ENCODE measurements at places on chromosomes 7 and 10.

DNA sequence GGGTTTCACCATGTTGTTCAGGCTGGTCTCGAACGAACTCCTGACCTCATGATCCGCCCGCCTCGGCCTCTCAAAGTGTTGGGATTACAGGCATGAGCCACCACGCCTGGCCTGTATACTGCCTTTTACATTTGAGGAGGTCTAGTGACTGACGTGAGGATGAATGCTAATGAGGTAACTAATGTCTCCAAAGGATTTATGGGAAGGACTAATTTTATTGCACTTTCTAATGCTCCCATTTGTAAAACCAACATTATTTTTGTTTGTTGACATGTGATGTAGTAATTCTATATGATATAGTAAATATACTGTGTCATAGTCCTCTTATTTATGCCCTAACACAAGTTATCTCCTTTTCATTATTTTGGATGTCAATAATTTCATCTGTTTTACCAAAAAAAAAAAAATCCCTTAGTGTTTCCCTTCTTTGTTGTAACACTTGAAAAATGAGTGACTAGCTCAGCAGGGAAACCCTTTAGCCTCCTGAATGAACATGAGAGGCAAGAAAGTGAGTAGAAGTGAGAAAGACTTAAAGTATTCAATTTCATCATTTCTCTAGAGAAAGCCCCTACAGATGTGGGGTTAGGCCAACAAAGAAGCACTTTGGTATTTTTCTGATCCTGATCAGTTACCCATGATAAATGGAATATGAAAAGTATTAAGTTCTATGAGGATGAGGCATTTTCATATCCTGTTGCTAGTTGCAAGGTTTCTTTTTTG, 596.9 kb upstream of the PCDH15 start:
- no peak for DNase-seq

DNA sequence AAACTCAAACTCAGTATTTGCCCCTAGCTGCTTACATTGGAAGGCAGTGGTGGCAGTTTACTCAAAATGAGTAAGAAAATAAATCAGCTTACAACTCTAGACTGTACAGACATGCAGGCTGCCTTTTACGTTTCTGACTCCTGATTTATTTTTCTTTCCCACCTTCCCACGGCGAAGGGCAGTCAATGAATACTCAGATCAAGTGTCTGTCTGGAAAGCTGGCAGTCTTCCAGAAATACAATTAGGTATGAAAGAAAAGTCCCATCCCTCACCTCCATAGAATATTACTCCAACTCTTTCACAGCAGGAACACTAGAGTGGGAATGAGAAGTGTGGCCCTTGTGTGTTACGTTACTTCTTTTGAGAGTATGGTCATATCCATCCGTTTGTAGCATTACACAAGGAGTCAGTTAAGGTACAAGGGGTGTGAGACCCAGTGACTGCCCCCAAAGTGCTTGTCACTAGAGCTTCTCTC, 1.3 kb upstream of the PAPSS2 start:
- DNase-seq: peak; percentile 37

GRCh38 chr10:73907841-73908517, 3.0 kb upstream of the PLAU start:
- peak; percentile 61 for DNase-seq

DNA sequence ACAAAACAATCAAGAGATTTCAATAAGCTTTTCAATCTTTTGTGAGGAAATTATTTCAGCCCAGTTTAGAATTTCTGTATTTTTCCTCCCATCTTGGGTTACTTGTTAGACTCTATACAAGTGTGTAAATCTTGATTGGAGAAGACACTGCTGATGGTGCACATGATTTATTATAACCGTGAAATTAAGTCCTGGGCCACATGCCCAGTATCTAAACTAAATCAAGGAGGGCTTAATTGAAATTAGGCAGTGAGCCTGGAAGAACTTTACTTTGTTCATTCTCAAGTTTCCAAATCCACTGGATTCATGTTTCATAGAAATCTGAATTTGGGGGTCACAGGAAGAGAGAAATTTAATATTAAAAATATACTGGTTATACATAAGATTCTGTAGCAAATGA, 44.5 kb downstream of the CSTF2T start:
- DNase-seq: no peak

DNA sequence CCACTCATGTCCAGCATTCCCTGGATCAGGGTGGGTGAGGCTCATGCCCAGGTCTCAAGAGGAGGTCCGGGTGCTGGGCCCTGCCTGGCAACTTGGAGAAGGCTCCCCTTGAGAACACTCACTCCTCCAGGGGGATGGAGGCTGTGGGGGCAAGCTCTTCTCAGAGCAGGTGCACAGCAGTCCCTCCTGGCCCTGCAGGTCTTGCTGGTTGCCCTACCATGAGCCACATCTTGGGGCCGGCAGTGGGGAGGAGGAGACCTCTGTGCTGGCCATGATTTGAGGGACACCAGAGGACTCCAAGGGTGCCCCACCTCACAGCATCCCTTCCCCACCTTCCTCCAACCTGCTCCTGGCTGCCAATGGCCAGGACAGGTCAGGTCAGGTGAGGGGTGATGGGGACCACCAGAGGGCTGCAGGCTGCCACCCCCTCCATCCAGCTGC, 87.4 kb upstream of the RET start:
- DNase-seq: no peak

DNA sequence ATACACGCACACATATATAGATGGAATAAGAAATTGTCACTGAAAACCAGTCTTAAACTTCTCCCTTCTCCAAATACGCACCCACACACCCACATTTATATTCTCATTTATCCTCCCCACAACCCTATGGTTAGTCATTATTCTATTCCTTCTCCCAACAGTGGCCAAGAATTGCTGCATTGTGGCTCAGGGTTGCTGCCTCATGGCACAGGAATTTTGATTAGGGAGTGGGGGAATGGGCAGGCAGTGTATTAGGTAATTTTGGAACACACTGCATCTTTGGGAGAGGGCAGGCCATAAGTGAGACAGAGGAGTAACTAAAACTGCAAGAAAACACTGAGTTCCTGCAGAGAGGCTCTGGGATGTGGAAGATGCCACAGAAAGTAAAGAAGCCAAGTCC, 35.7 kb downstream of the NAPEPLD start:
- DNase-seq: peak; percentile 93

GRCh38 chr7:81869670-81870069, 99.8 kb upstream of the HGF start:
- no peak for DNase-seq

- DNase-seq: no peak
These were observed 128.8 kb downstream of the GATA3 start for GRCh38 chr10:8183241-8183704.

DNA sequence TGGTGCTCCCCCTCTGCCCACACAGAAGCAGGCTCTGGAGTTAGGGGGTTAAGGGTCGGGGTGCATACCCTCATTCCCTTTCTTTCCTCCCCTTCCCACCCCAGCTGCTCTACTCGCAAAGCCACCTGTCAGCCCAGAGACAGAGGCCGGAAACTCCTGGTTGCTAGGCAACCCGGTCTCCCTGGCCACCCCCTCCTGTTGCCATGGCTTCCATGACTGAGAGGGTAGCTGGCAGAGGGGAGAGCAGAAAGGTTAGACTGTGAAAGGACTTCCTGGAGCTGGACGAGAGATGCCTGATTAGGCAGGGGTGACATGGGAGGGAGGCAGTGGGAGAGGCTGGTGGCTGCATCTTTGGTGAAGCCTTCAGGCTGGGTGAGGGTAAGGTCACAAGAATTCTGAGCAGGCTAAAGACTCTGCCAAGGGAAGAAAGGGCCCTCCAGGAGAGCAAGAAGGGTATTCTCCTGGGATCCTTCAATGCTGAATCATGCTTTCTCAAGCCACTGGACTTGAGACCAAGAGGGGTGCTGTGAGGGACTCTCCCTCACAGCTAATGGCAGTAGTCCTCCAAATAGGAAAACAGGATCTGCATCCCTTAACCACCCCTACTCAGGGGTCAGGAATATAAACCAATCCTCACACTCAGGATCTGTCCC, 5.4 kb downstream of the PSD start:
- no peak for DNase-seq

DNA sequence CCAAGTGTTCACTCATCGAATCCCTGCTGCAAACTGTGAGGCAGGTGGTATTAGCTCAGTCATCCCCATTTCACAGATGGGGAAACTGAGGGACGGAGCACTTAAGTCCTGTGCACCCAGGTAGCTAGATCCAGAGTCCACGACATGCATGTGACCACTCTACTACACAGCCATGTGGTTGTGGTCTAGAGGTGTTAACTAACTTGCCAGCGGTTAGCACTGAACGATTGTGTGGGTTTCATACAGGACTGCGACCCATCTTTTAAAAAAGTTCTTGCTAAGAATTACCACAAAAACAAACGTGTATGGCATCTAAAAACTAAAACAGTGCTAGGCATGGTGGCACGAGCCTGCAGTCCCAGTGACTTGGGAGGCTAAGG, 16.1 kb upstream of the ABCC2 start:
- no peak for DNase-seq

DNA sequence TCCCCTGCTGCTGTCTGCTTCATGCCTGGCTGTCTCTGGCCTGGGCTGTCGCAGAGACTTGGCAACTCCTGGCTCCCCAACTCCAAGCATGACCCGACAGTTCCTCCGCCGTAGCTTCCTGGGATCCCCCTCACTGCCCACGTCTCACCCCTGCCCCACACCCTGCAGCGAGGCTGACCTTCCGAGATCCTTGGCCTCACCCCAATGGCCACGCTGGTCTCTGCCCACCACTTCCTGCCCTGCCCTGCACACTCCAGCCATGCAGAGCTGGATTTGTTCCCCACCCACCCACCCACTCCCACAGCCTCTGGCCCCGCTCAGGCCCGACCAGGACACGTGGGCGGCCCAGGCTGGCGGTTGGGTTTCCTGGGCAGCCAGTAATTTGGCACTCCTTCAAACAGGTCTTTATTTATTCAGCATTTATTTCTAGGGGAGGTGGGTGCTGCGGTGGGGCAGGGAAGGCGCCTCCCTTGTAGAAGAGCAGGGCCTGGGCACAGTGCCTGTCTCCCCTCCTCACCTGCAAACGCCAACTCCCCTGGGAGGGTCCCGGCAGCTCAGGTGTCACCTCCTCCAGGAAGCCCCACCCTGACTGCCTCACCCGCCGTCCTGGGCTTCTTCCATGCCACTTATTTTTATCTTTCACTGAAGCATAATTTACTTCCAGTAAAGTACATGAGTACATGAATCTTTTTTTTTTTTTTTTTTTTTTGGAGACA, 25.5 kb downstream of the GTF2IRD1 start:
- DNase-seq: peak; percentile 27

- no peak for DNase-seq
These were observed 165.6 kb downstream of the TPK1 start for GRCh38 chr7:144670218-144670617.

DNA sequence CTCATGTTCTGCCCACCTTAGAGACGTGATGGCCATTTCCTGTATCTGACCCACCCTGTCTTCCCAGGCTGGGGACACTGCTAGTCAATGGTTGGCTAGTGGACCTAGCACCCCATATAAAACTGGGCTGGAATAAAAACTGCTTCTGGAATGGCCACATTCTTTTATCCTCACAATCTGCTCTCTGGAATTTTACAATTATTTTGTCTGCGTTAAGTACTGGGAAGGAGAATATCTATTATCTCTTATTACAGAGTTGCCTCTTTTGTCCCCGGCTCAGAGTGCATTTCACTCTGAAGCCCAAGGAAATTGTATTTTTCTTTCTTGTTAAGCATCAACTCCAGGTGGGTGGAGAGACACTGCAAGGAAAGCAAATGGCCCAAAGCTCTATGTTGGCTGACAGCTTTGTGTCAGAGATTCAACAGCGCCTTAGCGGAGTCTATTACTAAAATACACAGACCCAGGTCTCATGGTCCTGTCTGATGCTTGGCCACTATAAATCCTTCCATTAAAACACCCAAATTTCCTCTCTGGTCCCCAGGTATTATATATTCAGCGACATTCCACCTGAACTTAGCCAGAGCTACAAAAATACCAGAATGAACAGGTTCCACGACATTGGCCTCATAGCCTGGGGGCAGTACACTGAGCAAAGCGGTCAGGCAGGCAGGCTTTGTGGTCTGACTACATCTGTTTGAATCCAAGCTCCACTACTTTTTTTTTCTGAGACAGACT, 121.7 kb downstream of the PRPF18 start:
- DNase-seq: no peak

DNA sequence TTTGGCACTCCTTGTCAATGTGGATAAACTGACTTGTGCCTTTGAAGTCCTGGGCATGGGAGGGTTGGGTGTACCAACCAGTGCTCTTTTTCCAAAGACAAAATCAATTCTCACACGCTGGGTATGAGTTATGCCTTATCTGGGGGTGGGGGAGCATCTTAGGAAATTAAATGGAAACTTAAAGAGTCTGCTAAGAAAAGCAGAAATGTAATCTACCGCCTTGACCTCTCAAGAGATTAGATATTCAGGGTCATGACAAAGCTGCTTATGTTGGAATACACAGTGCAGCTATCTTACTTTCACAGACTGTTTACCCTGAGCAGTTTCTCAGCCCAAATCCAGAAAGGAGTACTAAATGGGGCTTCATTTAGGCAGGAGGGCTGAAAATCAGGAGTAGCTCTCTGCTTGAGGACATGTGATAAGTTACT, 2.6 kb downstream of the MEST start:
- DNase-seq: no peak

- no peak for DNase-seq
These were observed 68.3 kb downstream of the ITGB1 start for GRCh38 chr10:32889631-32890212.

DNA sequence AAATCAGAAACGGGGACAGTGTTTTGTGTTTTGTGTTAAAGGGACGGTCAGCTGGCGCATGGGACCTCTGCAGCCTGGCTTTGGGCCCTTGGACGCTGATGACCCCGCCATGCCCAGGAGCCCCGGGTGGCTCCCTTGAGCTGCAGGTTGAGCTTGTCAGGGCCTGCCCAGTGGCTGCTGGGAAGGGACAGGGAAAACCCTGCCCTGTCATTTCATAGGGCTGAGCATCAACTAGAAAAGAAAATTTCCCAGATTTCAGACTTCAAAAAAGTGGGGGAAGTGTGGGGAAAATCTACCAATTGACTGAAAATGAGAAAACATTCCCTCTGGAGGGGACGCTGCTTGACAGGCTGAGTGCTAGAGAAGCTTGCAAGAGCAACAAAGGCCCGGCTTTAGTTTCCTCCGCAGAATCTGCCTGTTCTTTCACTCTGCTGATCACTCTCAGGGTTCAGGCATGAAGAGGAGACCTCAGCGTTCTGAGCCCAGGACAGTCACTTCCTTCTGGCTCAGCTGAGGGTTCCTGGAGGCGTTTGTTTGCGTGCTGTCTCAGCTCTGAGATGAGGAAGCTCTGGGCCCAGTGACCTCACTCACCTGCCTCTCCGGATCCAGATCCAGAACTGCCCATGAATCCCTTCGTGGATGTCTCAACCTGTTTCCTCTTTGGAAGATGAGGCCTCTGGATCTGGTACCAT, 18.6 kb upstream of the DNAJB6 start:
- DNase-seq: peak; percentile 71

GRCh38 chr7:66539902-66540375, 88.7 kb upstream of the KCTD7 start:
- no peak for DNase-seq
